ENCODE measurements at places on chromosomes 12 and 14.

DNA sequence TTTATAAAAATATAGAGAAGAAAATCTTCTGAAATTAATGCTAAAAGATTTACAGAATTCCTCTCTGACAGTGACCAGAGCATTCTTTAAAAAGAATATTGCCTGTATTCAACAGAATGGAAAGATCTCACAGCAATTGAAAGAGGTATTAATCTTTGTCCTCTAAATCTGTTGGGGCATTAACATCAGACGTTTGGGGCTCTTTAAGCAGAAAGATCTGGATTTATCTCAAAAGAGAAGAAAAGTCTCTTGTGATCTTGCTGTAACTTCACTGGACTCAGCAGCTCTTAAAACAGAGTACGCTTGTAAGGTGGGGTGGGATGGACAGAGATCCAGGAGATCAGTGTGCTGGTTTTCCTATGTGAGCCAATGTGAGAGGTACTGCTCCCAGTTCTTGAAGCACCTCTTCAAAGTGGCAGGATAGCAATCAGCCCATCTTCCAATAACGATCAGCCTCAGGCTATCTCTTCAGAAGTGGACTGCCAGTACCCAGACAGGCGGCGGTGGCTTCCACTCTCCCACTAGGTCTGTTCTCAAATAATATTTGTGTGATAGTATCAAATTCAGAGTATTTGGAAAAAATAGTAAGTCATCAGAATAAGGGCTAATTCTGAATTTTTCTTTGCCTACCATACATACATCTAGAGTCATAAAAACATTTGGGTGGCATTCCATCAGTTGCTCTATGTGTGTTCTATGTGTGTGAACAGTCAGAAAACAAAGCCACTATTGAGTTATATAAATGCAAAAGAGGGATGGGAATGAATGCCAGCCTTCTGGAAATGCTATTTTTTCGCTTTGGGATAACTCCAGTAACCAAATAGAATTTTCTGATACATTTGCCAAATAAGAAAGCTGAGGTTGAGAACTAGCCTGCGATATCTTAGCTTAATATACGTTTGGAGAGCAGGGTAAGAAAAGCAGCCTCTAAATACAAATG is 237.4 kb upstream of the RGS6 start:
- DNase-seq, result no peak

DNA sequence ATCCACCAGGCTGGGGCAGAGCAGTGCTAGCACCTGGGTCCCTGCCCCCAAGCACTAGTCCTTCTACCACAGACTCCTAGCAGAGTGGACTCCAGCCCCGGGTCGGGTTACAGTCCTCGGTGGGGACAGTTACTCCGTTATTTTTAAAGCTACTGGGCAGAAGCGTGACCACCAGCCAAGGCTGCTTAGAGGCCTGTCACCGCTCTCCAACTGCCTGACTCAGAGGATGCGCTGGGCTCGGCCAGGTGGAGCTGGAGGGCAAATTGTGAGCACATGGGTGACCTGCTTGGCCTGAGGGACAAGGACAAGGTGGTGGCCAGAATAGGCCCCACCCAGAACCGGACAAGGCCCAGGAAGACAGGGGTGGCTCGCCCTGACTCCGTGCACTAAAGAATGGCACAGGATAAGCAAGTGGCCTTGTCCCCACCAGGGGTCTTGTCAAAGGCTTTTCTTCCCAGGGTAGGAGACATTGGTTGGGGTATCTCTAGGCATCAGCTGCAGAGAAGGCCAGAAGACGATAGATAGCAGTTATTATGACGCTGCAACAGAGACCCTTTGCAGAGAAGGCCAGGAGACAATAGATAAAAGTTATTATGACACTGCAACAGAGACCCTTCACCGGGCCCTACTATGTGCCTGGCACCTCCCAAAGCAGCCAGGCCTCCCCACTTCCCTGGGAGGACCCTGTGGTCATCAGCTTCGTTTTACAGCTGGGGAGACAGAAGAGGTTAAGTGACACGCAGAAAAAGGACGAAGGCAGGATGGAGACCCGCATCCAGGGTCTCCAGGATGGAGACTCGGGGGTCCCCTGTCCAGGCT is 1.6 kb downstream of the ABCB9 start:
- no peak for DNase-seq

DNA sequence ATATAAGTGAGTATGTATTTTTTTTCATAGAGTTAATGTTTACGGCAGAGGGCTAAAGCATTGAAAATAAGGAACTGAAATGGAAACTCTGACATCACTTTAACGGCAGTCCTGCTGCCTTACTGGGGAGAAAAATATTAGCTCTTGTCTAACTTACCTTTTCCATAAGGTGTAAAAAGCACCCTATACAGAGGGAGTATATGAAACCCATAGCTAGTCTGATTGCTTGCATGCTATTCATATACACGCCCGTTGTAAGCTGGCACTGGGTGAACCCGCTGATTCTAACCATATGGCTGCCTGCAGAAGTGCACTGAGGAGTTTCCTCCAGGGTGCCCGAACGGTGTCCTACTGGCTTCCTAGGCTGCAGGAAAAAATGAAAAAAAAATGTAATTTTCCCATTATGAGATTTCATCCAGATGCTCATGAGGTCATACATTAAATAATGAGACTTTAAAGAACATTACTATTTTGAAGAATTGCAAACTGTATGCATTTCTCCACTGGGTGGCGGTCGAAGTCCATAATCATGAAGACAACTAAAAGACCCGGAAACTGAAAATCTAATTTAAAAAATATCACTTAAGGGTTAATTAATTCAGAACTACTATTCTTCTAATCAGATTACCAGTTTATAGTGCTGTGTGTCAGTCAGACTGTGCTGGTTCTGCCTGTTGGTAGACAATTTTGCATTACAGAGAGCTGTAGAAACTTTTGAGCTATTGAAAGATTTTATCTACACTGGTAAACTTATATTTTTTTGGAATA is 144.7 kb downstream of the ALX1 start:
- no peak for DNase-seq

GRCh38 chr12:113940357-113941207 is 25.5 kb downstream of the RBM19 start:
- no peak for DNase-seq

- DNase-seq, result peak; percentile 52
Measured at GRCh38 chr12:9707864-9708808, 24.8 kb downstream of the CLECL1 start.

- no peak for DNase-seq
Measured at GRCh38 chr14:72541546-72541945, 352.4 kb downstream of the DPF3 start.

- DNase-seq, result no peak
Measured at GRCh38 chr14:105840266-105841021, 314.1 kb downstream of the TMEM121 start.

GRCh38 chr12:18898470-18898869 is 160.6 kb downstream of the CAPZA3 start:
- DNase-seq, result no peak

- DNase-seq, result no peak
Measured at GRCh38 chr14:73472185-73473114, 14.1 kb upstream of the NUMB start.

- no peak for DNase-seq
Measured at GRCh38 chr14:93749076-93749420, 39.2 kb downstream of the PRIMA1 start.

Measured in effector memory CD4-positive, alpha-beta T cell (primary cell).